ENCODE measurements at places on chromosomes 4 and X. TPM values are rescaled to one million over a fixed set of nuclear protein-coding genes. Genes with fewer than 3 reads are reported as not detected.

DNA sequence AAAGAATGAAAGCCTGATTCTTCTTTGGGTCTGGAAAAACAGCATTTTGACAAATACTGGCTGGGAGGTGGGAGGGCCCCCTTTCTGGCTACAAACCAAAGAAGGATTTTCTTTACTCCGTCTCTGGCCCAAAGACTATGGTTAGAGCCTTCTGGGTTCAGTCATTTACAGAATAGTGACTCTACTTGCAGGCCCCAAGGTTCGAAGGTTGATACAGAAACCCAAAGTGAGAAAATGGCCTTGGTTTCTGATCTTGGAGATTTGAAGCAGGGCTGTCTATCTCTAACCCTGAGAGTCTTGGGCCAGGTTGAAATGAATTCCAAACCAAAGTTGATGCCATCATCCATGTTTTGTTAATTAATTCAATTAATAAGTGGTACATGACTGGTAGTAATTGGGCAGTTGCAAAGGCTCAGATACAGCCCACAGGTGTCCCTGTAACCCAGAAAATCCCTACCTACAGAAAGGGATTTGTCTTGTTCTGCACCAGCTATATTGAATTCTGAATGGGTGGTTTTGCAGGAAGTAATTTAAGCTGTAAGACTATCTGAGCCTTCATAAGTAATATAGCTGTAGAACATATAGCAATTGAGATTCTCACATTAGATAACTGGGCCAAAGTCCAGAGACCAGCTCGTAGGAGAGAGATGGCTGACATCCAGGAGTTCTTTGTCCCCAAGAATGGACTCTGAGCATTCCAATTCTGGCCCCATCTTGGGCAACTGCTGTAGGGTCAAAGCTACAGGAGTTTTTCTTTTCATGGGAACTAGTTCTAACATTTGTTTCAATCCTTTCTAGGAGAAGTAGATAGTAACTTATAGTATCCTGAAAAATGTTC, 34.5 kb downstream of the CHRNA9 start:
- no peak for DNase-seq

GRCh38 chr4:183600189-183600685, 58.7 kb downstream of the RWDD4 start:
- no peak for DNase-seq

DNA sequence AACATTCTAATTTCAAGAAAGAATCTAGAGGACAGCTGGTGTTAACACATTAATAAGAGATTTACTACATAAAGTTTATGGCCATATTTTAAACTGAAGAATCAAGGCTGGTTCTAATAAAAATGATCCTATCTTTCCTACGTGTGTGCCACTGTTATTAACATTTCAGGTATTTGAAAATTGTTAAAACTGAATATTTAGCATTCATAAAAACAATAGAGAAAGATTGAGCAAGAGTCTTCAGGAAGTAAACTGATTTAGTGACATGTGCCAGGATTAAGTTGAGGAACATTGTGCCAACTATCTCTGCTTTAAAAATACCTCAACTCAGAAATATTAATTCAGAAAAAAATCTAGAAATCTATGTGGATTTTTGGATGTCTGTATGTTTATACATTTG, 810.1 kb downstream of the FAT4 start:
- DNase-seq: no peak

Gene MAGEB2
- not detected for total RNA-seq

DNA sequence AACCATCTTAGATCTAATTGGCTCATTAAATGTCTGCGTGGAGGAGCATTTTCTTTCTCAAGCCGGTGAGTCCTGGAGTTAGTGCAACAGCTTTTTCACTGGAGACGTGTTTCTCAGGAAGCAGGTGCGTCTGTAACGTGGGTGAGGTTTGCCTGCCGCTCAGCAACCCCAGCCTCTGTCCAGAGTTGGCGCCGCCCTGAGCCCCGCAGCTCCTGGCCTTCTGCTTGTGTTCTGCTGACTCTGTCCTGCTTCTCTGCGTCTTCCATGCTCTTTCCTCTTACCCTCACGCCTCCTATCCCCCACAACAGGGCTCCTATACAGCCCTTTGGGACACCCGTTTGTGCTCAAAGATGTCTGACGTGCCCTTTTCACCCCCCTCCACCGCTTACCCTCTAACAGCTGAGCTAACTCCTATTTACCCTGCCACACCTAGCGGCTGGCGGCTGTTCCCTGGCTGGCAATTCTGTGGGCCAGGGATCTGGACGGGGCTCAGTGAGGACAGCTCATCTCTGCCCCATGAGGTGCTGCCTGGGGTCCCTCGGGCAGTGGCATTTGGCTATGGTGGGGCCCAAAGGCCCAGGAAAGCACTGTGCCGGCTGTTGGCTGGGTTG, 18.8 kb downstream of the DOK7 start:
- no peak for DNase-seq

- DNase-seq: no peak
Observed at GRCh38 chr4:167290678-167291077, 56.4 kb upstream of the SPOCK3 start.

GRCh38 chrX:113770071-113770470, 813.8 kb upstream of the HTR2C start:
- no peak for DNase-seq

- peak; percentile 61 for DNase-seq
Observed at GRCh38 chr4:24980064-24980690, 50.6 kb downstream of the LGI2 start.

DNA sequence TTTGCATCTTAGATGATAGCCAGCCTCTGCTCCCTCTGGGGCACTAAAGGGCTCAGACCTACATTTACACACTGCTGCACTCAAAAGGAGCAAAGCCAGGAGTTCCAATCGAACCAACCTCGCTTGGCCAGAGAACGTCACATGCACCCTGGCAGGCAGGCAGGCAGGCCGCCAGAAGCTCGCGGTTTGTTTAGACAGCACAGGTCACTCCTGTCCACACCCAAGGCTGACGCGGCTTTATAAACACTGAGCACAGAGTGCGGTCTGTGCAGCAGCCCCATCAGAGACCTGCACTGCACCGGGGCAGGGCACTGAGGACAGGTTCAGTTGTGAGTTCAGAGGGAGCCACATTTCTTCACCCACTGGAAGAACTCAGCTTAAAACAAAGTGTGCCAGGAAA, 143.9 kb downstream of the BCOR start:
- DNase-seq: no peak

DNA sequence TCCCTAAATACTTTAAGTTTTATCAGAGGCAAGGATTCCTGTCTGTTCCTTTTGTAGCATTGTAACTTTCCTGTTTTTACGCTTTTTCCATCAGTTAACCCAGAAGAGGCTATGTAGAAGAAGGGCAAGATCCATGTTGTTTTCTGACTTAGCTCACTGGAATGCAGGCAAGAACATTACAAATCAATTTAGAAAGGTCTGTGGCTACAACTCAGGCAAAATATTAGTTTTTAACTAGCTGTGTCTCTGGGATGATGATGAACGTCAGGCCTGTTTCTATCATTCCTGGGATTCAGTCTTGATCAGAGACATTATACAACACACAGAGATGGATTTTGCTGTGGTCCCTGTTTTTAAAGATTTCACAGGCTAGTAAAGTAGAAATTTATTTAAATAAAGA, 813.0 kb upstream of the POU3F4 start:
- DNase-seq: no peak

GRCh38 chr4:7067126-7067451, 775 bp downstream of the GRPEL1 start:
- no peak for DNase-seq

Gene USP17L26
- total RNA-seq: not detected

DNA sequence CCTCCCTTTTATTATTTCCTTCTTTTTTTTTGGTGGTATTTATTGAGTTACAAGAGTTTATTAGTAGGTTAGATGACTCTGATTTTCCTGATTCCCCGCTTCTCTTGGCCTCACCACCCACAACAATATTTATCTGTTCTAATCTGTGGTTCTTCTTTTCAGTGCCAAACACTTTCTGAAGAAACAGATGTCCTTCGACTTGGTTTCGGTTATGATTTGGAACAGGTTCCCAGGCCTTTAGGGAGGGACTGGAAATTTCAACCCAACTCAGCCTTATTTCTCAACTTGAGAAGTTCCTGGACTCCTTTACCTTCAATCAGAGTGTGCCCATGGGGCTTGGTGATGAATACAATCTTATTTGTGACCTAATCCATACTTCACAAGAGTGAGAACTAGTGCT, 108.1 kb downstream of the UCHL1 start:
- DNase-seq: no peak

Gene TEC
- total RNA-seq: 0.25 TPM

Gene PAK3
- 11.9 TPM for total RNA-seq

GRCh38 chr4:38125816-38126215, 165.6 kb downstream of the PTTG2 start:
- no peak for DNase-seq

Gene GABRB1
- total RNA-seq: not detected

Gene L1CAM
- 133 TPM for total RNA-seq

DNA sequence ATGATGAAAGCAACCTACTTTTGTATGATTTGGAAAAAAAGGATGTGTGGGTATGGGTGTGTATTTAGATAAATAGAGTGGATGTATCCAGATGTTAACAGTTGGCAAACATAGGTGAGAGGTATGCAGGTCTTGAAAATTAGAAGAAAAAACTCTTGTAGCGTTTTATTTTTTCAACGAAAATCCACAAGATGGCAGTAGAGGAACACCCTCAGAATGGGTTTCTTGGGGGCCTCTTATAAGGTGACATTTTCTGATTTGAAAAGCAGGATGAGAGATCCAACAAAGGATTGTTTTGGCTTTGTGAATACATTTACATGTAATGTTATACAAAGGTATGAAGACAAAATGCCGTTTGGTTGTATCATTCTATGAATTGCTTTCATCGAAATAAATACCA, 68.3 kb downstream of the FMR1NB start:
- no peak for DNase-seq

All from neural crest cell (in vitro differentiated cells).